ENCODE measurements at places on chromosomes 2 and 18.

DNA sequence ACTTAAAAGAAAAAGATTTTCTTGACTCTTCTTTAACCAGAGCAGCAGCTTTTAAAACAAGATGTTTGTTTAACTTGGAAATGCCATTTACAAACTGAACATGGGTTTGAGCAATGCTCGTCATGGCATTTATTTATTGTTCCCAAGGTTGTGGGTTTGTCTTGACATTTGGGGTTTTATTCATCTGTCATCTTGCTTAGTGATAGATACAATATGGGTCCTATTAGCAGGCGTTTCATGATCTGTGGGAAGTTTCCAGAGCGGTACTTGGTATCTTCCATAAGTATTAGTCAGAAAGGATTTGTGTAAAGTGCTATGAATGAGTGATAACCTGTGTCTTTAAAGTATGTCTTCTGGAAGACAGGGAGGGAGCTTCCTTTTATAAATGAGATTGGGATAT lies 29.9 kb upstream of the MGAT5 start:
- DNase-seq = no peak

DNA sequence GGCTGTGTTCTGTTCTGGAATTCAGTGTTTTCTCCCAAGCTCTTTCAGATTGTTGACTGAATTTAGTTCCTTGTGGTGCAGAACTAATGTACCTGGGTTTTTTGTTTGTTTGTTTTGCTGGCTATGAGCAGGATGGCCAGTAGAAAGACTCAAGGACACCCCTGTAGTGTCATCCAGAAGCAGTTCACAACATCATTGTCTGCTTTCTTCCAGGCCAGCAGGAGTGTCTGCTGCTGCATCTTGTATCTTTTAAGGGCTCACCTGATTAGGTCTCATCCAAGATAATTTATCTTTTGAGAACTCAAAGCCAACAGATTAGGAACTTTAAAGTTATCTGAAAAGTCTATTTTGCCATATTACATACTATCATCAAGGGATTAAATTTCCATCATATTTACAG lies 318.5 kb upstream of the MC4R start:
- DNase-seq = no peak

GRCh38 chr18:68928762-68929675 lies 131.1 kb downstream of the CCDC102B start:
- no peak for DNase-seq

DNA sequence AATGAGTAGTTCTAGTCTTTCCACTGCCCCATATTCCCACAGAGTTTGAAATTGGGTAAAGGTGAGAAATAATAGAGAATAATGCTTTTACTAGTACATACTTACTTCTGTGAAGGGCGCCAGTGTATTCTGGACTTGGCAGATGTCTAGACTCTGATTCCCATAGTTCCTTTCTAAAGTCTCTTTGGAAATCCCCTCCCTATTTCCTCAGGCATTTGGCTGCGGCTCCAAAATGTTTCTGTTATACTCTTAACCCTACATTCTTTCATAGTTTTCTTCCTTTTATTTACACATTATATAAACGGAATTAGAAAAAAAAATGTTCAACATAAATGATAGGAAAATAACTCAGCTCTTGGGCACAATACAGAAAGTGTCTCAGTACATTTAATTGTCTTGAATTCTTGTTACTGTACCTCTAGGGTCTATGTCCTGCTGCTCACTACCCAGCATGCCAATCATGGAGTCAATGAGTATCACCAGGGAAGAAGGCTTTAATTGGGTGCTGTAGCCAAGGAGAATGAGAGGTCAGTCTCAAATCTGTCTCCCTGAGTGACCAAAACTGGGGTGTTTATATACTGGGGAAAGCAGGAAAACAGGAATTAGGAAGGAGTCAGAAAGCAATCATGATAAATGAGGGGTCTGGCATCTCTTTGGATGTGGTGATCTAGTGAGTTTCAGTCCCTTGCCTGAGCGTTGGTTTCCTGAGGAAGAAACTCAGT lies 147.8 kb upstream of the MMADHC start:
- no peak for DNase-seq

GRCh38 chr18:33581856-33582255 lies 3.8 kb downstream of the ASXL3 start:
- DNase-seq = no peak

DNA sequence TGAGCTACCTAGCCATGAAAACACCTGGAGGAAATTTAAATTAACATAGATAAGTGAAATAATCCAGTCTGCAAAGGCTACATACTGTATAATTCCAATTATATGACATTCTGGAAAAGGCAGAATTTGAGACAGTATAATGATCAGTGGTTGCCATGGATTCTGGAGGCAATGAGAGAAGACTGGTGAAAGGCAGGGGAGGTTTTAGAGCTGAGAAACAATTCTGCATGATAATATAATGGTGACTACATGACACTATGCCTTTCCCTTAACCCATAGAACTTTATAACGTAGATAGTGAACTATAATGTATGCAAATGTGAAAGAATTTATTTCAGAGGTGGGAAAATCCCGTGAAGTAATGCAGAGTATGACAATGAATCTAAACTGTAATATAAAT lies 749.3 kb downstream of the TRIB2 start:
- DNase-seq = no peak

- peak; percentile 56 for DNase-seq
Observed at GRCh38 chr2:230828272-230828961, 36.3 kb upstream of the ITM2C start.

DNA sequence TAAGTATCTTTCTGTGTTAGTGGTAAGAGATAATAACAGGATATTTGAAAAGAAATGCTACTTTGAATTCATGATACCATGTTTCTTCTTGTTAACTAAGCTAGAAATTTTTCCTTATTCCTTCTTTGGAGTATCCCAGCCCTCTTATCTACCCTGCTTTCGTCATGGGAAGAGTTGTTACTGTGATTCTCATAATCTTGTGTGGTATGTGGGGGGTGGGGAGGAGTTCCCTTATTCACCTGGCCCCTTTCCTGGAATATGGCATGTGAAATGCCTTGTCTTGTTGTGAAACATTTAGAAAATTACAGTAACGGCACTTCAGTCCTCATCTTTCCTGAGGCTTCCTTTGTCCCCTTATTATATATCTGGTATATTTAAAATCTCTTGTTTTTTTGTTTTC lies 129.9 kb downstream of the NCOA1 start:
- DNase-seq = no peak

- DNase-seq = no peak
Observed at GRCh38 chr2:112021290-112021689, 33.8 kb upstream of the TMEM87B start.

DNA sequence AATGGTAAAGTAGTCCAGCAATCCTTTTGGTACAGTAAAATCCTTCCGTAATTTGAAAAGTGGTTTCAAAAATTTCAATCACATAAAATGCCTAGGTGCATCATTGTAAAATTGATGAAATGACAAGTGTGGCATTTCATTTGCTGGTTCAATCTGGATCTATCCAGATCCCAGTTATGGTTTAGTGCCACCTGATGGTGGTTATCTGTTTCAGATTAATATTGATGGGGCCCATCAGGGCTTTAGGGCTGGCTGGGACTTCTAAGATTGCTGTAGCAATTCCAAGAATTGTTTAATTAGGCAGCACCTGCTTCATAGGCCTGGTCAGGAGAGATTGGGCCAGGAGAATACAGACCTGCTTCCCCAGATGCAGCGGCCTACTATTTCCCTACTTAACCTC lies 55.5 kb upstream of the PIK3C3 start:
- DNase-seq = no peak

GRCh38 chr2:234462218-234462992 lies 34.5 kb downstream of the ARL4C start:
- DNase-seq = no peak

DNA sequence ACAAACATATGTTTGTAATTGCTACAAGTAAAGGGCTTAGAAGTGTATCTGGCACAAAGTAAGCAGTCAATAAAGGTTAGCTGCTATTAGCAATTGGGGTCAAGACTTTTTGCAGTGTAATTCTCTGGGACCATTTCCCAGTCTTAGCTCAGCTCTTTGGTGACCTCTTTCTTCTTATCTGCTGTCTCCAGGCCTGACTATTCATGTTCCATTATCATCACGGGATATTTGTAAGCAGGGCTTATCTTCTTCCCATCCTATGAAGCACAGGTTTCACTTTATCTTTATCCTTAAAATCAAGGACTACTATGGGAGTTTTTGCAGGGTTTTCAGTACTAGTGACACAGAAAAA lies 131.7 kb downstream of the DOCK10 start:
- no peak for DNase-seq

DNA sequence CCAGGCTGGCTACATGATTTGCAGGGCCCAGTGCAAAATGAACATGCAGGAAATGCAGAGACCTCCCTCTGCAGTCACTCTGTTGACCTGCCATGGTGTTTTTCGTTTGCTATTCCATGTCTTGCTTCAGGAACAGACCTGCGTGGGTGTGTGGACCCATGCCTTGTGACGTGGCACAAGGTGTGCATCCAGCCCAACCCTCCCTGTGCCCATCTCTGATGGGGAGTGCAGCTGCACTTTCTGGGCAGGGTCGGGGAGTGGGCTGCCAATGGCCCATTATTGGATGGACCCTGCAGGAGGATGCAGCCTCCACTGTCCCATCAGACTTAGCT lies 33.1 kb downstream of the NAPG start:
- DNase-seq = no peak

- DNase-seq = no peak
Observed at GRCh38 chr2:40317046-40317445, 134.8 kb downstream of the SLC8A1 start.

DNA sequence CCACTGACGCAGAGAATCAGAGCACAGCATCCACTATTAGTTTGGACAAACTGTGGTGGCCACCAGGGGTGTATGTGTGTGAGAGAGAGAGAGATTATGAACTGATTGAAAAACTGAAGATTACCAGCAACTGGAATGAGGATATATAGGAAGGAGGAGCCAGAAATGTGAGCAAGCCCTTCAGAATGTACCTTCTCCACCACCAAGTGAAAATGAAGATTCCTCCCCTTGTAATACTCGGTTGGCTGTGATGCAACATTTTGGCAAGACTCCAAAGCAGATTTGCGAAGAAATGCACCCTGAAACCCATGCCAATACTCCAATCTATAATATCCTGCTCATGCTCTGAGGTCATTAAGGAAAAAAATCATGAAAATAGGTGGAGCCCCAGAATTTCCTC lies 121.2 kb upstream of the SLC35G4 start:
- DNase-seq = no peak

- DNase-seq = no peak
Observed at GRCh38 chr18:45370255-45371010, 244.8 kb upstream of the SLC14A2 start.

DNA sequence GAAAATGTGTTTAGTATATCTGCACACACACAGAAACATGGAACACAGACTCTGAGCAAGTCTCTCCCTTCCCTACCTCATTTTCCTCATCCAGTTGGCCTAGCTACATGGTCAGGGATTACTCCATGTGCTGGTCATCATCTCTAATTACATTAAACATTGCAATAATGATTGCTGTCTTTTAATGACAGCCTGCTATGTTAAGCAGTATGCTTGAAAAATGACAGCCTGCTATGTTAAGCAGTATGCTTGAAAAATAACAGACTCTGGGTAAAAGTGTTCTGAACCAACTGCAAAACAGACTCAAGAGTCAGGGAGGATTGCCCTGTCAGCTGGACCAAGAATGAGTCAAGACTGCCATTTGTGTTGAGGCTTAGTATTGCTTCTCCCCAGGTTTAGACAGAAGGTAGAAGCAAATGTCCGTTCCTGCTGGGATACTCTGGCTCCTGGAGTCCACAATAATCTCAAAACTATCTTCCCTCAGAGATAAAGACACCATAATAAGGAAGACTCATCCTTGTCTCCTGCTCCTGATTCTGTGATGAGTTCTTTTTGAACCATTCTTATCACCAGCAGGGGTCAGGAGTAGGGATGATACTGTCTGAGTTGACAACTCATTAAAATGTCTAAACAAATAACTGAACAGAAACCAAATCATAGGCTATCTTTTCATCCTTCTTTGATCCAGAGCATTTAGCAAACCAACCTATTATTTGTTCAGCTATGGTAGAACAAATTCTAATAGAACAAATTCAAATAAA lies 57.7 kb downstream of the CCDC93 start:
- no peak for DNase-seq

GRCh38 chr2:17522303-17522702 lies 4.1 kb upstream of the RAD51AP2 start:
- DNase-seq = no peak

DNA sequence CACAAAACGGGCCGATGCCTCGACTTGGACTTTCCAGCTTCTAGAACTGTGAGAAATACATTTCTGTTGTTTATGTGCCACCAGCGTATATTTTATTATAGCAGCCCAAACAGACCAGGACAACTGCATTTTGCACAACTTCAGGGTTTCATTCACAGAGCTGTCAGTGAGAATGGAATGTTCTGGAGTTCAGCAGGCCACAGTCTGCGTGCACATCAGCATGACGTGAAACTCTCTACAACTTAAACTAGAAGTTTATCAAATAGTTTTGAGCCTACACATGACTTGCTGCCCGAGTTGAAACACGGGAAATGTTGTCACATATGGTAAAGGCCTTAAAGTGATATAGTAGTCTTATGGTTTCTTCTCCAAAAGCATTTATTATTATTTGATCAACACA lies 3.9 kb upstream of the TRIB2 start:
- DNase-seq = no peak

DNA sequence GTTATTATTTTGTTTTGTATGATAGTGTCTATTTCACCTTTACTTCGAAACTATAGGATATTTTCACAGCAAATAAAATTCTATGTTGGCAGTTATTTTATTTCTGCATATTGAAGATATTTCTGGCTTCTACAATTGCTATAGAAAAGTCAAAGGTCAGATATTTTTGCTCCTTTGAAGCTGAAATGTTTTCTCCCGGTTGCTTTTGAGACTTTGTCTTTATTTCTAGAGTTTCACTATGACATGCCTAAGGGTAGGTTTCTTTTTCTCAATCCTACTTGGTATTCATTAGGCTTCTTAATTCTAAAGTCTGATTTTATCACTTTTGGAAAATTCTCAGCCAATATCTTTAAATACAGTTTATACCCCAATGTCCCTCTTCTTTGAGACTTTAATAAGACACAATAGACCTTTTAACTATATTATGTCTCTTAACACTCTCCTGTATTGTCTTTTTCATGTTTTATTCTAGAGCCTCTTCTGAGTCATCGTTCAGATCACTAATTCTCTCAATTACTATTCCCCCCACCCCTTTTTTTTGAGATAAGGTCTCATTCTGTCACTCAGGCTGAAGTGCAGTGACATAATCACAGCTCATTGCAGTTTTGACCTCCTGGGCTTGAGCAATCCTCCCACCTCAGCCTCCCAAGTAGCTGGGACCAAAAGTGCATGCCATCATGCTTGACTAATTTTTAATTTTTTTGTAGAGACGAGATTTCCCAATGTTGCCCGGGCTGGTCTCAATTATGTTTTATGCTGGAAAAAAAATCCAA lies 50.5 kb downstream of the USP37 start:
- no peak for DNase-seq

GRCh38 chr2:23900541-23901322 lies 26.2 kb downstream of the ATAD2B start:
- no peak for DNase-seq

DNA sequence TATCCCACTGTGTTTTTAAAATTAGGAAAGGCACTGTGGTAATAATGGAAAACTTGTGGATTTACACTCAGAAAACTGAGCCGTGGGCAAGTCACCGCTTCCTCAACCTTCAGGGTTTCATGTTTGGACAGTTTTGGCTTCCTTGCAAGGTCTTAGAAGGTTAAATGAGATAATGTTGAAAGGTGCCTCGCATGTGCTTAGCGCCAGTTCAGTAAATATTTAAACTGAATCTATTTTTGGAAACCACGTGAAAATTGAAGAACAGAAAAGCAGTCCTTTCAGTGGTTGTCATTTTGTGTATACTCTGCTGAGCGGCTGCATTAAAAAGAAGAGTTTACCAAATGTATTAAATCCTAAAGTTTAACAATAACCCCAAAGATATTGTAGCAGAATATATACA lies 15.2 kb upstream of the AGAP1 start:
- DNase-seq = no peak
